ENCODE measurements at places on chromosomes 2 and 18.

GRCh38 chr2:188280811-188281222 is 10.9 kb upstream of the GULP1 start:
- no peak for DNase-seq

GRCh38 chr2:226839951-226840350 is 4.1 kb downstream of the RHBDD1 start:
- DNase-seq: no peak

DNA sequence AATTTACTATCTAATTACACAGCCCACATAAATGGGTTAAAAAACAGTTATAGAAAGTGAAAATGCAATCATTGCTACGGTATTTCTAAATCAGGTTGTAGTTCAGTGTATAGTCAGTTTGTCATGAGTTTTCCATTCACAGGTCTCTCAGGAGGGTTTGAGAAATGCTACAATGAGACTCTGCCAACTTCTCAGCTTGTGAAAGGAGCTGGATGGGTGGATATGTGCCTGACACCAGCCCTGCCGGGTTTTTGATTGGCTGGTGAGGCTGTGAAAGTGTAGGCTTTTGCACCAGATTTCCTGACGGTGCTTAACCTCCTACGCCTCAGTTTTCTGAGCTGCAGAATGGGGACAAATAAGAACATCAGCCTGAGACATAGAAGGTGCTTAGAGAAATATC is 102.6 kb upstream of the SMIM21 start:
- DNase-seq: no peak

- no peak for DNase-seq
Observed at GRCh38 chr2:135899567-135899966, 23.3 kb upstream of the MCM6 start.

- DNase-seq: no peak
Observed at GRCh38 chr2:98308532-98308931, 37.7 kb upstream of the CNGA3 start.

GRCh38 chr2:28668106-28668814 is 83.4 kb upstream of the PPP1CB start:
- DNase-seq: no peak

DNA sequence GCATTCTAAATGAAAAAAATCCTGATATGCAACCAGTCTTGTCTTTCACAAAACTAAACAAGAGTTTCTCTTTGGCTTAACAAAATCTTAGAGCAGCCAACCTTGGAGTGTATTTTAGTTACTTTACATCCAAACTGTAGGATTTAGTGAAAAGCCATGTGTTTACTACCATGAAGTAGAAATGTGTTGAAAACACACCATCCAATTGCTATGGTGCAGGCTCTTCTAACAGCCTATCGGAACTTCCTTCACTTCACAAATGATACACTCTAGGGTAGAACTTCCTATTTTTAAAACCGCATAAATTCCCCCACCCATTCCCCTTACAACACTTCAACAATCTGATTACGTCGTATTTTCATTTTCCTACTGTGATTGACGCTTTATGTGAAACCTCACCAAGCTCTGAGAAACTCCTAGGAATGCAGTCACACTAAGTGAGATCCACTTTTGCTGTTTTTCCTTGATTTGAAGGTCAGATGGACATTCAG is 74.4 kb upstream of the MAP4K4 start:
- peak; percentile 87 for DNase-seq

DNA sequence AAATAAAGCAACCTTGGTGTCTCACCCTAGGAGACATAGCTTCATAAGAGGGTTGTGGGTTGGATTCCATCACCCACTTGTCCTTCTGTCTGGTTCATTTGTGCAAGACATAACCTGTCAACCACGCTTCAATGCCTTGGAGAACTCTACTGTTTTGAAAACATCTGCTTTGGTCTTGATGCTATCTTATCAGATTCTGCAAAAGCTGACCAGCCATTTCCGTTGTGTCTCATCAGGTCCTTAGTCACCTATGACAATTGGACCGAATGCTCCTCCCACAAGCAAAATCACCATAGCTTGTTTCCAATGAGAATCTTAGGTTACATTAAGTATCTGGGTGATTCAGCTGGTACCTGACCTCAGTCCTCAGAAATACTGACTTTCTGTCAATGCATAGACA is 35.4 kb downstream of the STAT4 start:
- DNase-seq: no peak

DNA sequence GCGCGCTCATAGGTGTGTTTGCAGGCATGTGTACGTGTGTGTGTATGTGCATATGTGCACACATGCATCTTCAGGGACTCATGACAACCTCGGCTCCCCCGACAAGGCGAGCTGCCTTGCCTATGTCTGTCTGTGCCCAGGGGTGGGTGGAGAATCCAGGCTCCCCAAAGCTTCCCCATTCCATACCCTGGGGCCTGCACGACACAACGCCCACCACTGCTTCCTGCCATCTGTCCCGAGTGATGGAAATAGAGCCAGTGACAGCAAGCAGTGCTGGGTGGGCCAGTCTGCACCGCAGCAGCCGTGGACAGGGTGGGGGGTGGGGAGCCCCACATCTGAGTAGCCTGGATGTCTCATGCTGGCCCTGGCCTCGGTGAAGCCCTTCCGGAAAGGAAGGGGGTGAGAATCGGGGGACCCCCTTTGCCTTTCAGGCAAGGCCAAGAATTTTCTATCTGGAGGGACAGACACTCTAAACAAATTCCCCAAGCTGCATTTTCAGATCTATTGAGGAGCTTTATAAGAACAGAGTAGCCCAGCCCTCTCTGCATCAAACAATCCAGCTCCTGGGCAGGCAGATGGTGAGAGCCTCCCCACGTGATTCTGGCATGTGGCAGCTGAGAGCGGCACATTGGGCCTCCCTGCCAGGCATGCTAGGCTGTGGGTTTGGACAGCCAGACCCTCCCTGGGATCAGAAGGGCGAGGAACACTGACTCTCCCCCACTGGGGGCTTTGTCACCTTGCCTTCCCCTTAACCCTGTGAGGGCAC is 4.9 kb downstream of the KCNIP3 start:
- no peak for DNase-seq

DNA sequence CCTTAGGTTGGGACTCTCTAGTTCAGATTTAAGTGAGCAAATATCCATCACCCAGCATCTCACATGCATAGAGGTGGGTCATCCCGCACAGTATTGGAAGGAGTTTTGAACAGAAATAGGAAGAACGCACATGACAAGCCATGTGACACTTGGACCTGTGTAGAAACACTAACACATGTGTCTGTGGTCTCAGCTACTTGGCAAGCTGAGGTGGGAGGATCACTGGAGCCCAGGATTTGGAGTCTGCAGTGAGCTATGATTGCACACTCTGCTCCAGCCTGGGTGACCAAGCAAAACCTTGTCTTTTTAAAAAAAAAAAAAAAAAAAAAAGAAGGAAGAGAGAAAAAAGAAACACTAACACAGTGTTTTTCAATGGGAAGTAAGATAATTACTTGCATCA is 5.4 kb upstream of the MTCL1 start:
- DNase-seq: no peak

DNA sequence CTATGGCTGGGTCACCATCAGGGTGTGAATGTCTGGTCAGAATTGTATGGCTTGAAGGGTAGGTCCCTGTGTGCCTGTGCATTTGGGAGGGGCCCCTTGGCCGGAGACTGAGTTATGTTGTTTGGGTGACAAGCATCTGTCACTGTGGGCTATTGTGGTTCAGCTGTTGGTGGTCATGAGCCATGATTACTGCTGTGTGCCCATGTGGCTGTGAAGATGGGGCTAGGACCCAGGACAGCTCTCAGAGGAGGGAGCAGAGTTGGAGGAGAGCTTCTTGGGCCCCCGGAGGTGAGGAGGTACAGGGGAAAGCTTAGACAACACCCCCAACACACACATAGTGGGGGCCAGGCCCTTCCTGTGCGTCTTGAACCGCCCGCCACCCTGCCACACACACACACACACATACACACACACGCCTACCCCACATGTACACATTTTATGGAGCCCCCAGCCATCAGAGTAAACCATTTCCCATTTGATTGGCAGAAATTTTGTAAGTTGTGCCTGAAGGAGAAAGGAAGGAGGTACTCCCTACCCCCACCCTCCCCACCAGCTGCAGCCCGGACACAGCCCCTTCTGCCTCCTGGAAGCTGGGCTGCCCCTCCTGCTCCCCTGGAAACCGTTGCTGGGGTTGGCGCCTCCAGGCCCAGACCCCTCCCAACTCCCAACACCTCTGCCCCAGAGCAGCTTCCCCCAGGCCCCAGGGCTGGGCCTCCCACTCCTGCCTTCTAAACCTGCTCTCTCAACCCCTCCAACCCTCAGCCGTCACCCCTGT is 2.0 kb downstream of the GAREM2 start:
- no peak for DNase-seq

DNA sequence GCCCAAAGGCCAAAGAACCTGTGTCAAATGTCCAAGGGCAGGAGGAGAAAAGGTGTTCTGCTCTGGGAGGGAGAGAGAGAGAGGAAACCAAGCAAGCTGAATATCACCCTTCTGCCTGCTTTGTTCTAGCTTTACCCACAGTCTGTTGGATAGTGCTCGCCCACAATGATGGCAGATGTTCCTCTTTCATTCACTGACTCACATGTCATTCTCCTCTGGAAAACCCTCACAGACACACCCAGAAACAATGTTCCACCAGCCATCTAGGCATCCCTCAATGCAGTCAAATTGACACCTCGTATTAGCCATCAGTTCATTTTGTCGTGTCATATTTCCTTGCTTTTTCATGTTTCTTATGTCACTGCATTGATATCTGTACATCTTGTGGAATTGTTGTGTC is 150.3 kb downstream of the UBR3 start:
- DNase-seq: no peak

GRCh38 chr2:101518578-101519492 is 43.9 kb upstream of the RFX8 start:
- DNase-seq: no peak

GRCh38 chr2:128772671-128773070 is 454.0 kb upstream of the HS6ST1 start:
- DNase-seq: no peak

- no peak for DNase-seq
Observed at GRCh38 chr2:223759569-223760430, 77.6 kb downstream of the AP1S3 start.

GRCh38 chr18:32360682-32361345 is 109.9 kb downstream of the GAREM1 start:
- DNase-seq: no peak

- DNase-seq: no peak
Observed at GRCh38 chr2:2183176-2183575, 147.9 kb downstream of the MYT1L start.

GRCh38 chr18:32271672-32272208 is 81.9 kb downstream of the MEP1B start:
- DNase-seq: no peak

GRCh38 chr2:185835974-185836373 is 97.4 kb downstream of the FSIP2 start:
- no peak for DNase-seq

Measured in SIG-M5 (cell line).